Suppressor macrophage (primary cell): ENCODE measurements at places on chromosomes 2 and 18.

DNA sequence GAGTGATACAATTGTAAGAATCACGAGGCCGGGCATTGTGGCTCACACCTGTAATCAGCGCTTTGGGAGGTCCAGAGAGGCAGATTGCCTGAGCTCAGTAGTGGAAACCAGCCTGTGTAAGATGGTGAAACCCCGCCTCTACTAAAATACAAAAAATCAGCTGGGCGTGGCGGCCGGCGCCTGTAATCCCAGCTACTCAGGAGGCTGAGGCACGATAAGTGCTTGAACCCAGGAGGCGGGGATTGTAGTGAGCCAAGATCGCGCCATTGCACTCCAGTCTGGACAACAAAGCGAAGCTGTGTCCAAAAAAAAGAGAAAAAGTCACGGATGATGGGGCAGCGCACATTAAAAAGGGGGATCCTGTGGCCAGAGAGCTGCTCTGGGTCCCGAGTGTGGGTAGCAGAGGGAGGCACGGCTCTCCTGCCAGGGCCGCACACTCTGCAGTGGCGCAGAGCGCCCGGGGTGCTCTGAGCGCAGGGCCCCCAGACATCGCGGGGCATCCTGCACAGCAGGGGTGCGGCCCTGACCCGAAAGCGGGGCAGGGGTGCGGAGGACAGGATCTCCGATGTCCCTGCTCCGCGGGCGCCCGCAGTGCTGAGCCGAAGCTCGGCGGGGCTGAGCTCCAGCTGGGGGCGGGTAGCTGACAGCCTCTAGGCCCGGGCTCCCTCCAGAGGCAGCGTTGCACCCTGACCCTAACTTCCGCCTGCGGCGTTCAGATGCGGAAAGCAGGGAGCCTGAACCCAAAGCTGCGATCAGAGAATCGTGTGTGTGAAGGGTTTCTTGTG lies 30.4 kb upstream of the RAB6D start:
- DNase-seq, result peak; percentile 7

DNA sequence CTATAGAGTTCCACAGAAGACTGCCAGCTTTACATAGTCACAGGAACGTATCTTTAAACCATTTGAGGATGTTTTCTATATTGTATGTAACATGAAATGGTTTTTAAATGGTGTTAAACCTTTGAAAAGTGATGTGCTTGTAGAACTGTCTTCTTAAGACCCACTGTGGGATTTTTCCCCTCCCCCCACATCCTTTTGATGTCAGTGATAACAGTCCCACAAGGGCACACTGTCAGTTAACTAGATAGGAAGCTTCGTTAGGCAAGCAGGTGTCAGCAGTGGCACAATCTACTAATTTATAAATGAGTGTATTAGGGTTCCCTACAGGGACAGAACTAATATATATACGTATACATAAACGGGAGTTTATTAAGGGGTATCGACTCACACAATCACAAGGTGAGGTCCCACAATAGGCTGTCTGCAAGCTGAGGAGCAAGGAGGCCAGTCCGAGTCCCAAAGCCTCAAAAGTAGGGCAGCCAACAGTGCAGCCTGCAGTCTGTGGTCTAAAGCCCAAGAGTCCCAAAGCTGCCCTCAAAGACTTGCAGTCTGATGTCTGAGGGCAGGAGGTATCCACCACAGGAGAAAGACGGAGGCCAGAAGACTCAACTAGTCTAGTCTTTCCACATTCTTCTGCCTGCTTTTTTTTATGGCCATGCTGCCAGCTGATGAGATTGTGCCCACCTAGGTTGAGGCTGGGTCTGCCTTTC lies 23.8 kb upstream of the HNRNPLL start:
- no peak for DNase-seq

DNA sequence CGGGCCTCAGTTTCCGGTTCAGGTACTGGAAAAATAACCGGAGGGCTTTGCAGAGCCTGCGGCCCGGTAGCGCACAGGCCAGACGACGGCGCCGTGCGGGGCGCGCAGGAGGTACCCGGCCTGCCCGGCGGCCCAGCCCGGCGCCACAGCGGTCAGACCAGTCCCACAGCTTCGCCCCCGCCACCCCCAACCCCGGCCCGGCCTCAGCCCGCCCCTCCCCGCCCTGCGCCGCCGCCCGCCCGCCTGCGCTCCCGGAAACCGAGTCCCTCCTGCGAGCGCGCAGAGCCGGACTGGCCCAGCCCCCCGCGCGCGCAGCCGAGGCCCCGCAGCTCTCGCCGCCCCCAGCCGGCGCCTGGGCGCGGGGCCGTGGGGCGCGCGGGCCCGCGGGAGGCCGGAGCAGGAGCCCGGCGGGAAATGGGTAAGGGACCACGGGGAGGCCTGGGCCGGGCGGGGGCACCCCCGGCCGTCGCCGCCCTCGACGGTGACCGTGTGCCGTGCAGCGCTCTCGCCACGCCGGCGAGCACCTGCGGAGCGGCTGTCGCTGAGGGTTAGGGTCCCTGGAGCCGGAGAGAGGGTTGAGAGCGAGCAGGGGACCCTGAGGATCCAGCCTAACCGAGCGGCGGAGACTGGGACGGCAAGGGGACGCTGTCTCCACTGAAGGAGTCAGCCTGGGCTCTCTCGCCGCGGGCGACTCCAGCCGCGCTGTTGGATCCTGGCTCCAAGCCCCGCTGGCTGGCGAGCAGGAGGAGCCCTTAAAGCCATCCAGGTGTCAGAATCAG lies 16.5 kb upstream of the PSD4 start:
- peak; percentile 64 for DNase-seq

GRCh38 chr2:236657215-236657614 lies 87.6 kb downstream of the ACKR3 start:
- DNase-seq, result no peak

DNA sequence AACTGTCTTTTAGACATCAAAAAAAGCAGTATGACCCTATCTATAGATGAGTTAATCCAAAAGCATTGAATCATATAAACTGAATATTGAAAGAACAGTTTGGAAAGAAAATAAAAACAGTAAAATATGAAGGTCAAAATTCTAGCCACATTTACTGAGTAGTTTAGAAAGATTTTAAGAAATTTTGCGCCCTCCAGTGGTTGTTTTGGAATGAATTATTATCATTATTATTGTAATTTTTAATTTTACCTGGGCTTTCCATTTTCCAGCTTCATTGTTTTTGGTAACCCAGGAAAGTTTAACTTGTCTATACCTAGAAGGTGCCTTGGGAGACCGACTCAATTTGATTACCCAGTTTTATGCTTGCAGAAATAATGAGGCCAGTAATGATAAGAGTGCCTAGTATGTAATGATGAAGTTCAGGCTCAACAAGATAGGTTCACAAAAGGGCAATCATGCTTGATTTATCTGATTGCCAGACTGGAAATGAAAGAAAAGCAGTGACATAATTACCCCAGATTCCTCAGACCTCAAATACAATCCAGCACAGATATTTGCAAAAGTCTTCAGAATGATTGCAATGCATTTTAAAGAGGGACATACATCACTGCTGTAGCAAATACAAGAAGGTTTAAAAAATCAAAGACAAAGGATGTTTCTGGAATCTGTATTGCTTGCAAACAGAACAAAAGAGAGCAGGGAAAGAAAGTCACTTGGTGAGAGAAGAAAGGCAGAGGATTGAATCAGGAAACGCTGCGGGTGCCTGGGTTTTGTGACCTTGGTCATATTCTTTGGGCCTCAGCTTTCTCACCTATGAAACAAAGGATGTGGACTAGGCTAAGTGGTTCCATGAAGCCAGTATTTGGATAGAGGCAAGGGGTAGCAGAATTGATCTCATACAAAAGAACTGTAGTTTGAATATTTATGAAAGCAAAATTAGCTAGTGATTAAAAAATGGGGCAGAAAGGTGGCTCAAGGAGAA lies 153.8 kb downstream of the MAP2 start:
- DNase-seq, result peak; percentile 59

DNA sequence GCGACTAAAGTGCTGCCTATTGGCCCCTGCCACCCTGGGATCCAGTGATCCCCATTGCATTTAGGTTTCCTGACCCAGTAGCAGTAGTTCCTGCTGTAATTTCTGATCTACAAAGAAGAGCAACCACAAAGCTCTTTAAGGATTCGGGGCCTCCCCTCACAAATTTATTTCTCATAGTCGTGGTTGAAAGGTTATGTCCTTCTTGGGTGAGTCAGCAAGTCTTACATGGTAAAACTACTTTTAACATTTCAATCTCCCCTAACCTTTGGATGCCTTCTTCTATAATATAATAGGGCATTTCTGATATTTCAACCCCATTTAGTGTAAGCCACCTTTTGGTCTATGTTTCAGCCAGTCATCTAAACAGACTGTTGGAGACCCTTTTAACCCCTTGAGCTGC lies 14.9 kb downstream of the PIKFYVE start:
- no peak for DNase-seq

DNA sequence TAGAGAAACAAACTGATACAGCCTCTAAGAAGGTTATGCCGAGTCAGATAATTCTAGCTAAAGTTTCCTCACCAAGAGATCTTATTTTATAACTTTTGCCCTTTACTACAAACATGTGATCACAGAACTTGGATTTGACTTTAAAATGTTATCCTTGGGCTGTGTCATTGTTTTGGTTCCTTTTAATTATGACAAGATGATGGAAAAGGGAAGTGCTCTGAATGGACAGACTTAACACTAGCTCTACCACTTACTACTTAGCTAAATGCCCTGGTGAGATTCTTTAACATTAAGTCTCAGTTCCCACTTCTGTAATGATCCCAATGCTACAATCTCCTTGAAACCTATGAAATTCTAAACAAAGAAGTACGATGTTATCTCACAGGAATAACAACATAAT lies 69.9 kb downstream of the RTTN start:
- DNase-seq, result peak; percentile 30

- DNase-seq, result no peak
Observed at GRCh38 chr2:118417406-118418120, 329.3 kb downstream of the INSIG2 start.

GRCh38 chr2:63530704-63531279 lies 57.5 kb downstream of the WDPCP start:
- peak; percentile 5 for DNase-seq

DNA sequence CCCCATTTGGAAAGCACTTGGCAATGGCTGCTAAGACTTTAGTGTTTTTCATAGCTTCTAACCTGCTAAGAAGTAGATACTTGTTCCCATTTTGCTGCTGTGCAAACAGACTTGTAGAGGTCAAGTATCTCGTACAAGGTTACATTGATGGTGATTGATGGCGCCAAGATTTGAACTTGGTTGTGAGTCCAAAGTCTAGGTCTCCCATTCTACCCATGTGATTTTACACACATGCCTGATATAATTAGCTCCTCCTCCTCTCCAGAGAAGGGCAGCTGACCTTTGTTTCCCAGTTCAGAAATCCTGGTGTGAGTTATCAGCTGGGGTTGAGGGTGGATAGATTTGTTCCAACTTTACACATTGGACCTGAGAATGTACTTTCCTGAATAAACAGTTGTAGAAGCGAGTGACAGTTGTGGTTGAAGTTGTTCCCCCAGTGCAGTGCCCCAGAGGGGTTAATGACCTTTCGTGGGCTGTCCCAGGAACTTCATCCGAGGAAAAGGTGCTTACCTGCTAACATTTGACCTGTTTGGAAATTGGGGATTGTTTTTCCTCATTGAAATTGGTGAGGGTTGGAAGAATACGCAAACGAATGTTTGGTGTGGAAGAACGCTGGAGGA lies 10.4 kb downstream of the TCF7L1 start:
- DNase-seq, result no peak

DNA sequence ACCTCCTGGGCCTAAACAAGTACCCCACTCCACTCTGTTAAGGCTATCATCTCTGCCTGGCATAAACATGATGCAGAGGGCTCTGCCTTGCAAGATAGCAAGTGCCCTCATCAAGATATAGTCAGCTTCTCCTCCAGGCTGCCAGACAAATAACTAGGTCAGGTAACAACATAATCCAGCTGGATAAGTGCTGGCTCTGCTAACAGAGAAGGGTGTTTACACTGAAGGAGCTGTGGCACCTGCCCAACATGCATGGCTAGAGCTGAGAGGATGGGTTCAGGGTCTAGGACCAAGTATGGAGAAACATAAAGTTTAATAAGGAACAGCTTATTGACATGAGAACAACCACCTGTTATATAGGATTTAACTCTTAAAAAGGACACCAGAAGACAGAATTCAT lies 42.8 kb downstream of the DLGAP1 start:
- no peak for DNase-seq

DNA sequence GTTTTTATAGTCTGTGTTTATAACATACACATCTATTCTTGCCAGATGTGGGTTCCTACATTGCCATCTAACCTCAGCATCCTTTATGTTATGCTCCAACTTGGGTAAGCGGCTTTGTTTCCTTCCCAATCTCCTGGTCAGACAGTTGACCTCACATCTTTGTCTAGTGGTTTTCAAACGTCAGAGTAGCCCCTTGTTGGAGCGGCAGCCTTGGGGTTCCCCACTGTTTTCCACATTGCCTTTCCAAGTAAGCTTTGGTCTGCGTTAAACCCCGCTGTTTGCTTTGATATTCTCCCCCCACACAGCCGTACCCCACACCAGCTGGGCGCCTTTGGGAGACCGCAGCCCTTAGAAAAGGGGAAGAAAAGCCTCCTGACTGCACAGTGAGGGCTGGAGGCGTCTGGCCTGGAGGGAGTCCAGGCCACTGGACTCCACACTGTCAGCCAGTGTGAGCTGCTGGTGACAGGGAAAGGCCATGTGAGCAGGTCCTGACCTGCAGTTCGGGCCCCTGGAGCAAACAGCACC lies 83.3 kb downstream of the MALT1 start:
- peak; percentile 96 for DNase-seq

DNA sequence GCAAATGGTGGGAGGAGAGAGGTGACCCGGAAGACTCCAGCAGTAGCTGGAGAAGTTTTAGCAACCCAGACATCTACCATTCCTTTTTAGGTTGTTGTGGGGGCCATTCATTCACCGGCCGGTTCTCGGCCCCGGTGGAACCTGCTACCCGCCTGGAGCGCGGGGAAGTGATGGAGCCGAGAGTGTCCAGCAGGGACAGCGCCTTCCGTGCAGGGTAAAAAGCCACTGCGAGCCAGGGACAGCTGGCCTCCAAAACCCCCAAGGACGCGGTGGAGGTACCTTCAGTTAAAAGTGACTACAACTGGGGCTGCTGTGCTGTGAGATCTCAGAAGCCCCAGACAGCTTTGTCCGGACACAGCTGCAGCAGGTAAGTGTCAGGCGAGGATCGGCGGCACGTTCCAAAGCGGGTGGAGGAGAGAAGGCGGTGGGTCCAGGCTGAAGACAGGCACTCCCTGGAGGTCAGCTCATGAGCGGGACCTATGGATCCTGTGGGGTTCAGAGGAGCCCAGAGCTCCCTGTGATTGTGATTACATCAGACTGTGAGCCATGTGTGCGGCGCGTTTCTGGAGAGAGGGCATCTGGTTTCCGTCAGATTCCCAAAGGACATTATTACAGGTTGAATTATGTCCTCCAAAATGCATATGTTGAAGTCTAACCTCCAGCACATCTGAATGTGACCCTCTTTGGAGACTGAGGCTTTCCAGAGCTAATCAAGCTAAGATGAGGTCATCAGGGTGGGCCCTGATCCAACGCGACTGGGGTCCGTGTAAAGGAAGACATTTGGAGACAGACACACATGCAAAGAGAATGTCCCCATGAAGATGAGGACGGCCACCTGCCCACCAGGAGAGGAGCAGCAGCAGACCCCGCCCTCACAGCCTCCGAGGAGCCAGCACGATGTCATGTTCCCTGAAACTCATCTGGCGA lies 276.3 kb downstream of the EIPR1 start:
- no peak for DNase-seq

DNA sequence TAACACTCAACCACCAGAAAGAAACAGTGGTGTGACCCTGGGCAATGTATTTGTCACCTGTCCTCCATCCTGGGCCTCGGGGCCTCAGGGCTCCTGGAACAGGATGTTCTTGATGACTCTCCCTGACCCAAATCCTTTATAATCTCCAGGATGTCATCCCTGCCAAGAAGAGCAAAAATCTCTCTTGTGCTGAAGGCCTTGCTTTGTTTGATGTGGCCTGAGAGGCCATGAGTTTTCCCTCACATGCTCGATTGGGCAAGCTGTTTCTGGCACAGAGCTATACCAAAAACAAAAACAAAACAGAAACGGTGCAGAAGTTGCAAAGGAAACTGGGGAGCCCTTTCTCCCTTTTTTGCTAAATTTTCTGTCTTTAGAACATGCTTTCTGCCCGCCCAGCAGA lies 35.7 kb upstream of the ST3GAL5 start:
- DNase-seq, result peak; percentile 49
